ENCODE measurements at places on chromosomes 12 and 14.
A peak's percentile ranks its signal among the peaks of the same experiment; 100 is the strongest.

DNA sequence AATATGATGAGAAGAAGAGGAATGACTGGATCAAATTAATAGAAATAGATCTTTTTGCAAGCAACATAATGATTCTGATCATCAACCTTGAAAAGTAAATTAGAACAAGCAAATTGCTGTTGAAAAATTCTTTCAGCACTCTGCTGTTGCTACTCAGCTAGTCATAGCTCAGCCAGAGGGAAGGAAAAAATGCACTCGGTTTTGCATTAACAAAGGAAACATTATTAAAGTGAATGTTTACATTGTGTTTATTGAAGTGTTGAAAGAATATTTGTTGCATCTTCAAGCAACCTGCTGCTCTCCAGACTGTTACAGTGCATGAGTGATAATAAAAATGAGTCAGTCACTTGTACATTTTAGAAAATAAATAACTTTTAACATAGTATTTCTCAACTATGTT is 26.5 kb downstream of the AP5M1 start:
- DNase-seq = no peak

GRCh38 chr12:79871621-79872020 is 63.3 kb downstream of the PPP1R12A start:
- no peak for DNase-seq

DNA sequence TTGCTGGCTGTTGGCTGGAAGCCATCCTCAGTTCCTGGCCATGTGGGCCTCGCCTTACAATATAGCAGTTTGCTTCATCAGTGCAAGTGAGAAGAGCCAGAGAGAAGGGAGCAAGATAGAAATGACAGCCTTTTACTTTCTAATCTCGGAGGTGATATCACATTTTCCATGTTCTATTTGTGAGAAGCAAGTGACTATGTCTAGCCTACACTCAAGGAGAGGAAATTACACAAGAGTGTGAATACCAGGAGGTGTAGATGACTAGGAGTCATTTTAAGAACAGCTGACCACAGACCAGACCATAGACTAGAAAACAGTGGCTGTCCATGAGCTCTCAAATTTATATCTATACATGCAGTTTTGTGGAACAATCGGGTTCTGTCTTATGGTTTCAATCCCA is 163.0 kb upstream of the NRXN3 start:
- no peak for DNase-seq

- DNase-seq = no peak
Observed at GRCh38 chr14:34059037-34059924, 108.4 kb upstream of the EGLN3 start.

- no peak for DNase-seq
Observed at GRCh38 chr14:39880106-39880695, 448.0 kb upstream of the FBXO33 start.

- no peak for DNase-seq
Observed at GRCh38 chr12:79174626-79175025, 310.1 kb downstream of the SYT1 start.

- DNase-seq = no peak
Observed at GRCh38 chr12:79555028-79555925, 135.5 kb downstream of the PAWR start.

DNA sequence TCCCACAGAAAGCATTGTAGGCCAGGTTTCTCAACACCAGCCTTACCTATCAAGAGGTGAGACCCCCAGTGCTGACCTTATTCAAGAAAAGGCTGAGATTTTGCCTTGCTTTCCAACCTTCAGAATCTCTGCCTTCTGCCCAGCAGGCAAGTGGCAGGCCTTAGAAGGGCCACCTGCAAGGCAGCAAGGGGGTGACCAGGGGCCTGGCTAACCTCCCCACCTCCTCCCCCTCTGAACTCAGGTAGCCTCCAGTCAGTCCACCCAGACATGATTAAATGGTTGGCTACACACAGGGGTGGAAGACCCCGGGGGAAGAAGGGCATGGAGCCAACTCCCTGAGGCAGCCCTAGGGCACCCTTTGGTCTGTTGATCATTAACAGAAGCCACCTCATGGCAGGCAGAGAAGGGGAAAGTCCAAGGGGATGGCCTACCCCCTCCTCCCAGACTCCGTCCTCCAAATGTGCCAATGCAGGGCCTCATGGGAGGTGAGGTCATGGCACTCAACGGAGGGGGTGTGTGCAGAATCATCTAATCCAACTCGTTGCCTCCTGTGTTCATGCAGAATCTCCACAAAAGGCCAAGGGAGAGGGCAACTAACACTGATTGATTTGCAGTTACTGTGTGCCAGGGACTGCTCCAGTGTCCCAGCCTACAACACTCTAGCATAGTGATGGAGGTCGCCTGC is 8.5 kb downstream of the ZFP36L1 start:
- DNase-seq = no peak

DNA sequence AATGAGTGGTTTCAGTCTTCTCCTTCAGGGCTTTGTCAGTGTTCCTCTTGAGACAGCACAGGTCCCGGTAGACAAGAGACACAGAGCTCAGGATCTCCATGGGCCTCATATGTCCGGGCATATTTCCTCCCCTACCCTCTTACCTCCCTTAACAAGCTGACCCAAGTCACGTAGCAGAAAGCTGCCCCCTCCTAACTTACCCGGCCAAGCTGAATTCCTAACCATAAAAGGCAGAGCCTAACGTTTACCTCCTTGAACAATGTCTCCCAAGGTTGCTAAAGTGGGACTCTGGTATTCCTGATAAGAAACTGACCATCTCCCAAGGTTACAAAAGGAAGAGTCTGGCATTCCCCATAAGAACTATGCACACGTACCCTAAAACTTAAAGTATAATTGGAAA is 182.2 kb upstream of the USP15 start:
- no peak for DNase-seq

GRCh38 chr14:68791902-68792677 is 777 bp downstream of the ZFP36L1 start:
- DNase-seq = no peak

- DNase-seq = no peak
Observed at GRCh38 chr12:130357729-130358330, 20.1 kb downstream of the PIWIL1 start.

- no peak for DNase-seq
Observed at GRCh38 chr12:58794859-58795258, 125.4 kb downstream of the LRIG3 start.

GRCh38 chr14:69013943-69014782 is 35.1 kb upstream of the ACTN1 start:
- DNase-seq = no peak

- DNase-seq = no peak
Observed at GRCh38 chr14:63781686-63782085, 53.8 kb upstream of the SGPP1 start.

DNA sequence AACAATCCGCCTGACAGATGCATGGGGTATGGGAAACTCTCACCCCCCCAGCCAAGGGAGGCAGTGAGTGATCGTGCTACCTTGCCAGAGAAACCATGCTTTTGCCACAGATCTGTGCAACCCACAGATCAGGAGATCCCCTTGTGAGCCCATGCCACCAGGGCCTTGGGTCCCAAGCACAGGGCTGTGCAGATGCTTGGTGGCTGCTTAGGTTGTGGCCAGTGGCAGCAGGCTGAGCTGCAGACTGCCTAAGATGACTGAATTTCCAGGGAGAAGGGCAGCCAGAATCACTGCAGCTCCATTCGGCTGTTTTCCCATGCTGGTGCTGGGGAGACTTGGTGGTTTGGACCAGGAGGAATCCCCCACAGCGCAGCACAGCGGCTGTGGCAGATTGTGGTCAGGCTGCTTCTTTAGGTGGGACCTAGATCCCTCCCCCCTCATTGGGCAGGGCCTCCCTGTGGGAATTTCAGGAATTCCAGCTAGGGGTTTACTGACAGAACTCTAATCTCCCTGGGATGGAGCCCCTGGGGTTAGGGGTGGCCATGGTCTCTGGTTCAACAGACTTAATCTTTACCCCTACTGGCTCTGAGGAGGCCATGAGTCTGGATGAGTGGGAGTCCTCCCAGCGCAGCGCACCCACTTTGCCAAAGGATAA is 264.6 kb upstream of the DAAM1 start:
- no peak for DNase-seq

DNA sequence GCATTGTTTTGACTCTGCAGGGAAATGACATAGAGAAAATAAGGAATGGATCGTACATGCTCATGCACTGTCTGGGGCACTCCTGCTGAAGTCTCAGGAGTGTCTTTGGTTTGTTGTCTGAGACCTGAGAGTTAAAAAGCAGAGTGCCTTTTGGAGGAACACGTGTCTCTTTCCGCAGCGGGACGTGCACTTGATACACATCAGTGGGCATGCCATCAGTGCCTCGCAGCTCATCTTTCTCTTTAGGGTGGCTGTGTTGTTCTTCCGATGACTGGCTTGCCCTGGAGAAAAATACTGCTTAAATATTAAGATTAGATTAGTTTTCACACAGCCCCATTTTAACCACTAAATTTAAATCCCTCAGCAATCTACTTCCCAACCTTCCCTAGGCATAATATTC is 835.9 kb downstream of the DIO2 start:
- DNase-seq = no peak

GRCh38 chr12:85794531-85794930 is 41.7 kb downstream of the RASSF9 start:
- no peak for DNase-seq

GRCh38 chr12:12128670-12129069 is 57.9 kb downstream of the BCL2L14 start:
- DNase-seq = no peak

DNA sequence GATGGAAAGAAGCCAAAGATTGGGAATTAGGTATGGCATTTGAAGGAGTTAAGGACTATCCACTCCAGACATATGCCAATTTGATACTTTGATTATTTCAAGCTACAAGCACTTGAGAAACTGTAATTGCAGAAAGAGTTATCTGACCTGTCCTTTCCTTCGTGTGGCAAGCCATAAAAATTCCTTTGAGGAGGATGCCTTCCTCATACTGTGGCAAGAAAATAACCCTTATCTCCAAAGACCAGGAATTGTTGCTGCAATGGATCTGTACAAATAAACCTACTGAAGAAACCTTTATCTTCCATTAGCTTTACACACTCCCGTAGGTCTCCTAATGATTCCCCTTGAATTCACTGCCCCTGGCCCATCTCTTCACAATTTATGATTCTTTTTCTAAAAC is 165.1 kb upstream of the AMIGO2 start:
- no peak for DNase-seq

- DNase-seq = no peak
Observed at GRCh38 chr14:32397861-32398640, 69.0 kb downstream of the AKAP6 start.

- DNase-seq = no peak
Observed at GRCh38 chr14:95389471-95390011, 69.8 kb upstream of the CLMN start.

- no peak for DNase-seq
Observed at GRCh38 chr12:98374007-98374406, 141.4 kb upstream of the TMPO start.

DNA sequence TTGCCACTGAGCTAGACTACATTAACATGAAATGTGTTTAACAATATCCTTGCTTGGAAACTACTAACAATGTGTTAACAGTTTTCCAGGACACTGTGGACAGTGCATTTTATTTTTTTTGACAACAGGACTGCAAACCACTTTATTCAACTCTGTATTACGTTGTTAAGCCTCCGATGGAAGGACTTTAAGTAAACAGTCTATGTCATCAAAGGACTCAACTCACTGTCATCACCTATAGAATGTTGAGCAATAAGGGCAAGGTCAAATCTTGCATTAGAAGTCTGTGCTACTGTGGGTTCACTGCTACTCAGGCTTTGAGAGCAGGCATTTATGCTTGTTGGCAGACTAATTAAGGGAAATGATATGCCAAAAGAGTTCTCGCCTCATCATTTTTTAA is 483.7 kb downstream of the FLRT2 start:
- no peak for DNase-seq

- DNase-seq = no peak
Observed at GRCh38 chr12:106527356-106527755, 55.4 kb upstream of the RFX4 start.

- no peak for DNase-seq
Observed at GRCh38 chr12:110774824-110775223, 32.1 kb upstream of the PPP1CC start.

DNA sequence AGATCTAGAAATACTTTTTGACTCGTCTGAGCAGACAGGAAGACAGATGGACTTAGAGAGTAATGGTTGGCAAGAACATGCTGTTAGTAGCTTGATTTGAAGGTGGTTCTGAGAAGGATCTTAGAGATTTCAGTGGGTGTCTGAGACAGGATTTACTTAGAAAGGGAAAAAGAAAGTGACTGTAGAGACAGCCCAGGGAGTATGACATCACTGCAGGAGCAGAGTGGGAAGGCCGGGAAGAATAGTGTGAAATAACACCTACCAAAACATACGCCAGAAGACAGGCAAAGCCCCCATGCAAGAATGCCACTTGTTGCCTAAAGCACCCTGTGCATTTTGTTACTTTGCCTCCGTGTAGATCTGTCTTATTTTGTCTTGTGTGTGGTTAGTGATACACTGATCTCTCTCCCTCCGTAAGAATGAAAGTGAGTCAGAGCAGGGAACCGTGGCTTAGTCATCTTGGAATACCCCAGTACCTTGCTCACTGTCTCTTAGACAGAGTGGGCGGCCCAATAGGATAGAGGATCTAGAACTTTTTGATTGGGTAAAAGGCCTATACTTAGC is 161.3 kb upstream of the IFNG-AS1 start:
- DNase-seq = peak; percentile 21

DNA sequence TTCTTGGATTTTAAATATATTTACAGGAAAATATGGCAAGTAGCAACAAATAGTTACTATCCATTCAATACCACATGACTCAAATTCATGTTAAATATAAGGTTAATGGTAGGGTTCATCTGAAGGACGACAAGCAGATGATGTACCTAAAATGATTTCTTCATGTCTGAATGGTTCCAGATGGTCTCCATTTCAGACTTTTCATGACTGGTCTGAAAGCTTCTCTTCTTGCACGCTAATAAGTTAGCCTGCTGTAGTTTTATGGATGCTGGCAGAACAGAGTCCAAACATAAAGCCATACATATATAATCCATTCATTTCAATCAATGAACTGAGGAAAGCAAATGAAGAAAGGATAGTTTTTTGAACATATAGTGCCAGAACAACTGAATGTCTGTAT is 257.0 kb upstream of the MGAT4C start:
- DNase-seq = no peak

DNA sequence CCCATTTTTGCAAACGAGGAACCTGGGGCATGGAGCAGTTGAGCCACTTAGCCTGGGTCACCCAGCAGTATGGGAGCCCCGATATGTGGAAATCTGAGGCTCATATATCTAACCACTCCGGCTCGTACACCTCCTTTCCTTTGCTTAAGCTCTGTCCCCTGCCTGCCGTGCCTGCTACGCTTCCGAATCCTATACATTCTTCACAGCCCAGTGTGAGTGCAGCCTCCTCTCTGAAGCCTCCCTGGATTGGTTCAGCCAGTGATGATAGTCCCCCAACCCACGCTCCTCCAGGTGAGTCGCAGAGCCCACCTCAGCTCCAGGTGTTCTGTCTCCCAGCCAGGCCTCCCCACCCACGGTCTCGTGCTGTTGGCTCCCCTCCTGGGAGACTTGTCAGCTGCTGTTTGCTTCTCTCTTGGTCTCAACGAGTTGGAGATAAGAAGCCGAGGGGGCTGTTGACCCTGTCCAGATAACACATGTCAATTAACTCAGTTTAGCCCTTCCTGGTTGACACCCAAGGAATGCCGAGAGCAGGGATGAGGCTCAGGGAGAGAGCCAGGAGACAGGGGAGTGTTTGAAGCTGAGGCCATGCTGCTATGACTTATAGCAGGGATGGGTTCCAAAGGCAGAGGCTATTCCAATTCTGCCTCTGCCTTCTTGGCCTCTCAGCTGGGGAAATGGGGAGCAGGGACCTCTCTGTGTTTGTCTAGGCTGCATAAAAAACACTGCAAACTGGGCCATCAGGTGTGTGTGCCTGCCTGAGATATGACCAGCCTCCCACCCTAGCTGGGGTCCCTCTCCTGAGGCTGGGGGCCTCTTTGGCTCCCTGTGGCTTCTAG is 19.0 kb downstream of the SDSL start:
- no peak for DNase-seq

GRCh38 chr12:6703631-6704030 is 3.0 kb upstream of the PIANP start:
- DNase-seq = no peak

All from stimulated activated CD4-positive, alpha-beta T cell treated with anti-CD3 and anti-CD28 coated beads, Interleukin-12 subunit alpha, Interleukin-12 subunit beta, amount 100 ng/mL, for 24 hours (primary cell).